ENCODE measurements at places on chromosomes 5 and 9. TPM values are rescaled to one million over a fixed set of nuclear protein-coding genes. Genes with fewer than 3 reads are reported as not detected.

DNA sequence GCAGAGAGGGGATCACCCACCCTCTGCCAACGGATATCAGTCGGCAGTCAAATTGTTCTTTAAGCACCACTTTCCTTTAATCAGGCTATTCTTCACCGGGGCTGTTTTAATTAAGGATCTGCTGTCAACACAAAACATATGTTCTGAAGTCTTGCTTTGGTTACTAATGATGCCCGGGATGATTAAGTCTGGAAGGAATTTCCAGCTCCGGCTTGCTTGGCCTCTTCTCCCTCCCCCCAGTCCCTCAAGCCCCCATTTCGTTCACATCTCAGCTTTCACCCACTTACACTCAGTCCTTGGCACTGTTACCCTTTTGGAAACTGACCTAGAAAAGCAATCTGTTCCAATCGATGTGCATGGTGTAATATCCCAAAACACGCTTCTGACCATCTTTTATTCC, 74.7 kb downstream of the MSX2 start:
- H3K4me3 ChIP-seq, result no peak overlapping the region
- H3K27ac ChIP-seq, result no peak overlapping the region
- H3K27me3 ChIP-seq, result peaks cover 12% of the 10 kb centered on the region
- H3K4me1 ChIP-seq, result no peaks in the 10 kb centered on the region
- no peak for DNase-seq

DNA sequence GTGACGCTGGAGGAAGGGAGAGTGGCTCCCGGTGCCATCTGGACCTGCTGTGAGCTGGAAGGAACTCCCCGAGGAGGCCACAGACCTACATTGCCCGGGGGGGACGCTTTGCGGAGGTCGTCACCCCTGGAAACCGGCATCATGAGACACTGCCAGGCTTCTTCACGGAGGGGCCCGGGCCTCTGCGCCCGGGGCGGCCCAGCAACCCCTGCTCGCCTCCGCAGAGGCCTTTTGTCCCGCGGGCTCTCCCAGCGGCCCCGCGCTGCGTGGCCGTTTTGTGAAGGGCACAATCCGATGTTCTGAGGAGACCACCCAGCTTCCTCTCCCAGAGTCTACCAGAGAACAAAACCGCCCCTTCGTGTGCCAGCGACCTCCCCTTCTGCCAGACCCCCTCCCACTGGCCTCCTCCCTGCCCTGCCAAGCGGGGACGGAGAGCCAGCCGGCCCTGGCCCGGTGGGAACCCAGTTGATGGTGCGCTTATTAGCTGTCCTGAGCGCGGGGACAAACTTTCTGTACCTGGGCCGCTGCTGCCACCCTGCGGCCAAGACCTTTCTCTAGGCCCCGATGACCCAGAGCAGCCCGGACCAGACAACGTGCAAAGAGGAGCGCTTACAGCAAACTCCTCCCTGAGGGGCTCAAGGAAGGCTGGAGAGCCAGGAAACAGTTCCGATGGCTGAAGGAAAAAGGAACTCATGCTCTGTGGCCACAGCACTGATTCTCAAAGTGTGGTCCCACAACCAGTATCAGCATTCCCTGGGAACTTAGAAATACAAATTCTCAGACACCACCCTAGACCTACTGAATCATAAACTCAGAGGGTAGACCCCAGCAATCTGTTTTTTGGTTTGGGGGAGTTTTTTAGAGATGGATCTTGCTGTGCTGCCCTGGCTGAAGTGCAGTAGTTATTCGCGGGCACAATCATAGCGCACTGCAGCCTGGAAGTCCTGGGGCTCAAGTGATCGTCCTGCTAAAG, 86.7 kb downstream of the SLC1A3 start:
- peak; percentile 86 for DNase-seq
- peaks cover 16% of the 10 kb centered on the region for H3K27me3 ChIP-seq
- H3K4me1 ChIP-seq, result peaks cover 36% of the 10 kb centered on the region
- no peaks in the 10 kb centered on the region for H3K36me3 ChIP-seq

- H3K27ac ChIP-seq, result no peak overlapping the region
- DNase-seq, result no peak
- H3K4me3 ChIP-seq, result no peak overlapping the region
- H3K36me3 ChIP-seq, result no peaks in the 10 kb centered on the region
- no peaks in the 10 kb centered on the region for H3K27me3 ChIP-seq
Measured at GRCh38 chr5:112687306-112687705, 50.4 kb upstream of the APC start.

- no peak overlapping the region for H3K4me3 ChIP-seq
- no peaks in the 10 kb centered on the region for H3K36me3 ChIP-seq
- no peaks in the 10 kb centered on the region for H3K4me1 ChIP-seq
- no peak overlapping the region for H3K27ac ChIP-seq
Measured at GRCh38 chr9:37325778-37326177, 96.7 kb upstream of the GRHPR start.

DNA sequence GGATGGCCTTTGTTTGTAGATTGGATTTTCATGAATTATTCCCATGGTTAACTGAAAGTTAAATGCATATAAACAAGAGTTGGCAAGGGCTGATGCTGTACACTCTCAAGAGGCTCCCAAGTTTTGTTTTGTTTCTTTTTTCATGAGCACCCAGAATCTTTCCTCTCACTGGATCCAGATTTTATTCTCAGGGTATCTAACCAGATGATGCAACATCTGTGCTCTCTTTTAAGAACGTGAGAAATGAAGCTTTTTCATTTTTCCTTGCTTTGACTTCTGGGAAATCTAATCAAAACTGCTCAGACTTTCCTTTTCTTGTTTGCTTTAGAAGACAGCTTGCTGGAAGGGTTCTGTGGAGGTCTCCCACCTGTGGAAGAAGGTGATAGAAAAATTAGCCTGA, 142.7 kb upstream of the SLC12A2 start:
- no peak for DNase-seq
- H3K4me3 ChIP-seq, result no peak overlapping the region
- H3K27me3 ChIP-seq, result no peaks in the 10 kb centered on the region
- H3K4me1 ChIP-seq, result peaks cover 16% of the 10 kb centered on the region

DNA sequence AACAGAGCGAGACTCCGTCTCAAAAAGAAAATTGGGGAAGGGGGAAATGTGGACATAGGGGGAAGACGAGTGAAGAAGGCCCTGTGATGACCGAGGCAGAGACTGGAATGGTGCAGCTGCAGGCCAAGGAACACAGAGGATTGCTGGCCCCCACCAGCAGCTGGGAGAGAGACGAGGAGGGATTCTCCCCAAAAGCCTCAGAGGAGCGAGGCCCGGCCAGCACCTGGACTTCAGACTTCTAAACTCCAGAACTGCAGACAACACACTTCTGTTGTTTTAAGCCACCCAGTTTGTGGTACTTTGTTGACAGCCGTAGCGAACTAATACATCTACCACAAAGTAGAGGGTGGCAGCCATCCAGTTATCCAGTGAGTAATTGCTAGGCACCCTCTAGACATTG, 124.6 kb downstream of the ATPSCKMT start:
- H3K4me3 ChIP-seq, result no peak overlapping the region
- no peak for DNase-seq
- no peaks in the 10 kb centered on the region for H3K4me1 ChIP-seq
- H3K27me3 ChIP-seq, result no peaks in the 10 kb centered on the region
- no peak overlapping the region for H3K27ac ChIP-seq

GRCh38 chr5:127092690-127093089, 19.4 kb upstream of the C5orf63 start:
- no peaks in the 10 kb centered on the region for H3K4me1 ChIP-seq
- no peaks in the 10 kb centered on the region for H3K36me3 ChIP-seq
- H3K27me3 ChIP-seq, result no peaks in the 10 kb centered on the region
- no peak overlapping the region for H3K27ac ChIP-seq

GRCh38 chr5:33309068-33309467, 131.7 kb upstream of the TARS1 start:
- no peak overlapping the region for H3K27ac ChIP-seq
- H3K4me3 ChIP-seq, result no peak overlapping the region
- H3K36me3 ChIP-seq, result no peaks in the 10 kb centered on the region
- DNase-seq, result no peak
- H3K27me3 ChIP-seq, result no peaks in the 10 kb centered on the region
- H3K4me1 ChIP-seq, result peaks cover 7% of the 10 kb centered on the region

DNA sequence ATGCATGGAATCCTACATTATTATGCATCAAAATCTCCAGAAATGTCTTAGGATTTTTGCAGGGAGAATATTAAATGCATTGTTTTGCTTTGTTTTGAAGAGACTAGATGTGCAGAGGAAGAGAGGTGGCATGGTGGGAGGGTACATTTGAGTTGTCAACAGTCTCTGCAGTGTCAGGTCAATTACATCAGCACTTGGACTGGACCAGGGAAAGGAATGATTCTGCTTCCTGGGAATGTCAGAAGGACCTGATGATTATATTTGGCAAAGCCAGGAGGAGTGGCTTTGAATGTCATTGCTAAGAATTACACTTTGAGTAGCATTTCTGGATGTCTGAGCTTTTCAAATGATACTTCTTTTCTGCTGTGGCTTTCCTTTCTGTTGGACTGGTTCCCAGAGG, 17.5 kb upstream of the TMEFF1 start:
- H3K27ac ChIP-seq, result no peak overlapping the region
- no peak for DNase-seq

- H3K27me3 ChIP-seq, result no peaks in the 10 kb centered on the region
- no peaks in the 10 kb centered on the region for H3K36me3 ChIP-seq
- no peak for DNase-seq
- no peaks in the 10 kb centered on the region for H3K4me1 ChIP-seq
- no peak overlapping the region for H3K27ac ChIP-seq
- no peak overlapping the region for H3K4me3 ChIP-seq
Measured at GRCh38 chr9:111720174-111720573, 58.8 kb downstream of the GNG10 start.

DNA sequence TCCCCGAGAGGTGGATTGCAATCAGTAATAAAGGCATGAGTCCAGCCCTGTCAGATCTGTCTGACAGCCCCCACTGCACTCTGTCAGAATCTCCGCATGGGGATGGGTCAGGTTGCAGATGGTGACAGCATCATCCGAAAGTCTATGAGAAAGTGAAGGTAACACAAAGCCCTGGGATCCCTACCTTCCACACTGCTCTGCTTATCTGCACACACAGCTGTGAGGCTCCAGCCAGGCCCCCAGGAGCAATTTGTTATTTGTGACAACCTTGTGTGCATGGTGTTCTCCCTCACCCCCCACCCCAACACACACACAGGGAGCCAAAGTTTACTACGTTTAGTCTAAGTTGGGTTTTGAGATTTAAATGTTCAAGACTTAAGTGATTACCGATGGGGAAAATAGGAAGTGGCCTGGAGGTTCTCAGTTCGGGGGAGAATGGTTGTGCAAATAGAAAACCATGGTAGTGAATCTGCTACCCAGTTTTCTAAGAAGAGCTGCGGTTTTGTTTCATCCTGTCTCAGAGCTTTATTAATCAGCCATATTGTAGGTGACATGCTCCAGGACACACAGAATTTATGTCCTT, 92.7 kb downstream of the SV2C start:
- no peaks in the 10 kb centered on the region for H3K27me3 ChIP-seq
- no peak for DNase-seq
- no peaks in the 10 kb centered on the region for H3K36me3 ChIP-seq
- H3K27ac ChIP-seq, result no peak overlapping the region
- H3K4me3 ChIP-seq, result no peak overlapping the region

DNA sequence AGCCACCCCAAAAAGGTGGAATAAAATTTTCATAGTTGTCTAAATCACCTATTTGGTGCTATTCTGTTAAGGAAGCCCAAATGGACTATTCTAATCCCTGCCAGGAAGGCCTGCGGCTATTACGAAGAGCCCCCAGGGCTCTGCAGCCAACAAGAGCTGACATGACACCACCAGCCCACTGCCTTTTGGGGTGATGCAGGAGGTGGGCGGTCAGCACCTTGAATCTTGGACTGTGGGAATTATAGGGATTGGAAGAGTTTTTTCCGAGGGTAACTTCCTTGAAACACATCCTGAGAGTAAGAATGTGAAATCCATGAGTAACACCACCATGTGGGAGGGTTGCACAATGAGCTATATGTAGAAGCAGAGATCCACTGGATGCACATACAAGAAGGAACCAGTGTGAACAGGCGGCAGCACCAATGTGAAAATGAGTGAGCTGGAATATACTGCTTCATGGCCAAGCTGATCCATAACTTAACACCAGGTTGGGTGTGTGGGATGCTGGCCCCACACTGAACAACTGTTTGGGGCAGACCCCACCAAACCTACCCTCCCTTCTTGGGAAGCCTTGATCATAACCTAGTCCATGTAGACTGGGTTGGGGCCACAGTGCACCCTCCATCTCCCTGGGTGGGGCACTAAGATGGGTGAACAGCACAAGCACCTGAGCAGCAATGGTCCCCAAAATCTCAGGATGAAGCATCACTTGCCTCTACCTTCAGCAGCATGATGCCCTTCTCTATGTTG, 239.0 kb downstream of the FSTL4 start:
- H3K4me3 ChIP-seq, result no peak overlapping the region
- DNase-seq, result no peak
- H3K27ac ChIP-seq, result no peak overlapping the region
- no peaks in the 10 kb centered on the region for H3K4me1 ChIP-seq
- no peaks in the 10 kb centered on the region for H3K27me3 ChIP-seq

DNA sequence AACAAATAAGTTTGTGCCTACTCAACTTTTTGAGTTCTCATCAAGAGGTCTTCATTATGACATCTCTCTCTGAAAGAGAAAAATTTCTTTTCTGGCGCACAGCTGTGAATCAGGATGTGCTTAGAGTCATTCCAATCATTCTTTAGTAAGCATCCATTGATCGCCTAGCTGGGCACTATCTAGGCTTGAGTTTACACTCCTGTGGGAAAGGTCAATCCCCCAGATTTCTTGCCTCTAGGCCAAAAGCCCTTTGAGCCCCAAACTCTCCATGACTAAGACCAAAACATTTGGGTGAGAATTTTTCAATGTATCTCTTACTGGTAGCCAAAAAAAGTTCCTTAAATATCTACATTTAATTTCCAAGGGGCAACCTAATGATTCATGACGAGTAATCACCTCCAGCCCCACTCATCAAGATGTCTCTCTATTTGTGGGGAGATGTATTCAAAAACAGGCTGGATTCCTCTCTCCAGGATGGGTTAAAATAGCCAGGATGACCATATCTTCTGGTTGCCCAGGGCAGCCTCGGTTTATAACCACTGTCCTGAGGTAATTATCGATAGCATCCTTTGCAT, 101.7 kb downstream of the GNA14 start:
- no peaks in the 10 kb centered on the region for H3K36me3 ChIP-seq
- no peaks in the 10 kb centered on the region for H3K4me1 ChIP-seq
- H3K27ac ChIP-seq, result no peak overlapping the region
- H3K27me3 ChIP-seq, result no peaks in the 10 kb centered on the region
- H3K4me3 ChIP-seq, result no peak overlapping the region

GRCh38 chr9:102550886-102551285, 444.2 kb upstream of the CYLC2 start:
- no peaks in the 10 kb centered on the region for H3K27me3 ChIP-seq
- no peak for DNase-seq
- H3K4me3 ChIP-seq, result no peak overlapping the region
- H3K4me1 ChIP-seq, result no peaks in the 10 kb centered on the region

DNA sequence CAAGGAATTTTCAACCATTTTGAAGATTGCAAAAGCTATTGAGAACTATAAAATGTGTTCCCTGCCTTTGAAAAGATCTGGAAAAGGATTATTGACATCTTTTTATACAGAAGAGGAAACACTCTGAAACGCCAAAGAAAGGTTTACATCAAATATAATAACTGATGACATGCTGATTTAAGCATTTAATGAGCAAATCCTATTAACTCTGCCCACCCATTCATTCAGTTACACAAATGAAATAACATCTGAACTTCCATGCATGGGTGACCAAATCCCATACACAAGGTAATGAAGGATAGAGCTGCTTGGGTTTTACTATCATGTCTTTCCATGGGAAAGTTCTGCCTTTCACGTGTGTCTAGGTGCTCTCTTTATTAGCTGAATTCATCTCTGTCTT, 589.4 kb upstream of the WWC1 start:
- H3K36me3 ChIP-seq, result no peaks in the 10 kb centered on the region
- no peak overlapping the region for H3K27ac ChIP-seq
- no peaks in the 10 kb centered on the region for H3K4me1 ChIP-seq
- H3K4me3 ChIP-seq, result no peak overlapping the region

Gene ASPN
- total RNA-seq, result 2.3 TPM

Gene C5orf52
- total RNA-seq, result not detected

Gene GCNT4
- total RNA-seq, result 1.9 TPM

Gene OLFM1
- 24.1 TPM for total RNA-seq

Gene MSX2
- 0.27 TPM for total RNA-seq

Gene C9orf153
- 0.95 TPM for total RNA-seq

All from lower lobe of right lung (tissue), 2 donors.